ENCODE measurements at places on chromosomes 4 and X. TPM values are rescaled to one million over a fixed set of nuclear protein-coding genes. Genes with fewer than 3 reads are reported as not detected.

The EXOC1L gene
- not detected for polyA plus RNA-seq

The PGAM4 gene
- not detected for polyA plus RNA-seq

The DKK2 gene
- not detected for polyA plus RNA-seq

The GAGE2A gene
- polyA plus RNA-seq, result not detected

The DNAAF6 gene
- polyA plus RNA-seq, result not detected

The PDGFRA gene
- not detected for polyA plus RNA-seq

The SNX25 gene
- 4.3 TPM for polyA plus RNA-seq

The CMC4 gene
- 22.1 TPM for polyA plus RNA-seq

The TCEANC gene
- polyA plus RNA-seq, result 9.0 TPM

The NDP gene
- polyA plus RNA-seq, result not detected

The ZNF630 gene
- 0.60 TPM for polyA plus RNA-seq

The COQ2 gene
- polyA plus RNA-seq, result 4.3 TPM

The UGT2B10 gene
- polyA plus RNA-seq, result not detected

The GASK1B gene
- 0.06 TPM for polyA plus RNA-seq

The PRRG3 gene
- polyA plus RNA-seq, result not detected

The FGFBP2 gene
- 2.7 TPM for polyA plus RNA-seq

The NUP54 gene
- 46.0 TPM for polyA plus RNA-seq

The PSAPL1 gene
- polyA plus RNA-seq, result not detected

The SLC25A53 gene
- polyA plus RNA-seq, result 5.6 TPM

The NUDT6 gene
- 2.3 TPM for polyA plus RNA-seq

The DIAPH2 gene
- 4.2 TPM for polyA plus RNA-seq

The ARAF gene
- polyA plus RNA-seq, result 74.7 TPM

The MORC4 gene
- 8.3 TPM for polyA plus RNA-seq

The DMP1 gene
- polyA plus RNA-seq, result not detected

The TLR7 gene
- 0.05 TPM for polyA plus RNA-seq

The SHISA3 gene
- polyA plus RNA-seq, result not detected

The ABCG2 gene
- polyA plus RNA-seq, result not detected

The AKAP4 gene
- not detected for polyA plus RNA-seq

The C1QTNF7 gene
- polyA plus RNA-seq, result not detected

The CD38 gene
- polyA plus RNA-seq, result 13.9 TPM

The CLDN34 gene
- not detected for polyA plus RNA-seq

The RNF212 gene
- 5.8 TPM for polyA plus RNA-seq

The TMSB15C gene
- 1.2 TPM for polyA plus RNA-seq

All from naive thymus-derived CD4-positive, alpha-beta T cell (primary cell).